ENCODE measurements at places on chromosomes 11 and 22.

- peak; percentile 67 for DNase-seq
Measured at GRCh38 chr11:1573077-1573902, 1.2 kb upstream of the DUSP8 start.

DNA sequence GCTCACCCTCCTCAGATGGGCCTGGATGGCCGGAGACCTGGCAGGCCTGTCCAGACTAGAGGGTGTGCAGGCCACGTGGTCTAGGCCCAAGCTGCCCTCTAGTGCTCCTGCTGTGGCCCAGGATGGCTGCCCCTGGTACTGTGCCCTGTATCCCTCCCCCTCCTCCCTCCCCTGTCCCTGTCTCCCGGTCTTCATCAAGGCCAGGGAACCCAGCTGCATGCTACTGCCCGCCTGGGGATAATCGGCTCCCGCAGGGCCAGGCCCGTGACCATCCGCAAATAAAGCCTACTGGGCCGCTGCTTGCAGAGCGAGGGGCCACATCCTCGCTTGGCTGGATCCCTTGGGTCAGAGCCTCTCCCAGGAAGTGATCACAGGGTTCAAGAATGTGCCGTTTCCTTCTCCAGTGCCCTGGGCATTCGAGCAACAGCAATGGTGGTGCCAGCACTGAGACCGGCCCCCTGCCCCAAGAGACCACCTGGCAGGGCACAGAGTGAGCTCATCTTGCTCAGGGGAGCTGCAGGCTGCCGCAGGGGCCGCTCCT lies 51.1 kb downstream of the WNT7B start:
- DNase-seq, result no peak

DNA sequence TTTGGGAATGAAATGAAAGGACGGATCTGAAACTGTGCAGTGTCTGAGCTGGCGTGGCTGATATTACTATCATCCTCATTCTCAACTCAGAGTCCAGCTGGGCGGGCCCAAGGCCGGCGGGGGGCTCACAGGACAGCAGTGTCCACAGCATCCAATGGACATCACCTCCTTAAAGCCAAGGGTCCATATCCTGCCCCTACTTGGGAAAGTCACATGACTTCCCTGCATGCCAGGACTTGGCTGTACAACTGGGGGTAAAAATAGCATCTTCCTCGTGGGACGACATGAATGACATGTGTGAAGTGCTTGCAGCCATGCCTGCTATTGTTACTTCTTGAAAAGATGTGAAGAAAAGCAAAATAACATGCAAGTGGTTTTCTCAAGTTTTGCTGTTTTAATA lies 82.3 kb downstream of the TRMU start:
- DNase-seq, result no peak

GRCh38 chr11:112303616-112304015 lies 43.0 kb upstream of the PLET1 start:
- no peak for DNase-seq

DNA sequence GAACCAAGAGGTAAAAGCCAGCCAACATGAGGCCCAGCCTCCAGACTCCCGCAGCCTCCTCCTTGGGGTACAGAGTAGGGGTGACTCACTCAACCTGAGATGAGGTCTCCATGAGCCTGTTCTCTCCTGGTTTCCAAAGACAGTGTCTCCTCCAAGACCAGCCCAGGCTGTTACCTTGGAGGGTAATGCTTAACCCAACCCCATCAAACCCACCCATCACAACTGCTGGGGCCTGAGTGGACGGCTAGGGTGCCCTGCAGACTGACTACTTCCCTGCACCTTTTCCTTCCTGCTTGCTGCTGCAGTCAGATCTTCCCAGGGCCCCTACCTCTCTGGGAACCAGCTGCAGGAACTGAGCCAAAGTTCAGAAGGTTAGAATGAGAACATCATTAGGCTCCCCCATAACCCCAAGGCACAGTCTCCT lies 5.1 kb upstream of the NOL12 start:
- no peak for DNase-seq

DNA sequence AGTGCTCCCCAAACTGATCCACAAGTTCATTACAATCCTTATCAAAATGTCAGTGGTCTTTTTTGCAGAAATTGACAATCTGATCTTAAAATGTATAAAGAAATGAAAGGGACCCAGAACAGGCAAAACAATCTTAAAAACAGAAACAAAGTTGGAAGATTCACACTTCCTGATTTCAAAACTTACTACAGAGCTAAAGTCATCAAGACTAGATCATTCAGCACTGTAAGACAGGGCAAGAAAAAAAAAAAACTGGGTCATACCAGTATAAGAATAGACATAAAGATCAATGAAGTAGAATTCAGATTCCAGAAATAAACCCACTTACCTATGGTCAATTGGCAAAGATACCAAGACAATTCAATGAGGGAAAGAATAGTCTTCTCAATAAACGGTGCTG lies 4.5 kb upstream of the STK33 start:
- no peak for DNase-seq

- DNase-seq, result peak; percentile 4
Measured at GRCh38 chr11:83092488-83093384, 21.0 kb upstream of the RAB30 start.

GRCh38 chr22:40183029-40183581 lies 5.4 kb downstream of the TNRC6B start:
- no peak for DNase-seq
